NCI-H345 (cell line): ENCODE measurements at places on chromosomes 12 and 14.

DNA sequence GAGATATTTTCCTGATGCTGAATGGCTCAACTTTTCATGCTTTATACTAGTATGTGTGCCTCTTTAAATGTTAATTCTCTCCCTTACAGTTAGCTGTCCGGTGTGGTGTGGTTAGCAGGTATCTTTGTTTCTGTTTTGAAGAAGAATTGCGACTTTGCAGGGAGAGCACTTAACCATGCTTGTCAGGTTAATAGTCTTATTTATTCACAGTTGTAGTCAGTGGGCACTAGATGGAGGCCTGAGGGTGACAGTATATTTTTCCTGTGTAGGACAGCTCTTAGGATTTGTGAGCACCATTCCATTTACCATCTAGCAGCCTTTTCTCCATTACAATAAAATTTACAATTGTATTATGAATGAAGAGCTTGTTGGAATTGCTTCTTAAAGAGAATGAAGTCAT is 34.9 kb downstream of the PDE3A start:
- no peak for DNase-seq

GRCh38 chr12:122858591-122859302 is 23.5 kb downstream of the HIP1R start:
- no peak for DNase-seq

DNA sequence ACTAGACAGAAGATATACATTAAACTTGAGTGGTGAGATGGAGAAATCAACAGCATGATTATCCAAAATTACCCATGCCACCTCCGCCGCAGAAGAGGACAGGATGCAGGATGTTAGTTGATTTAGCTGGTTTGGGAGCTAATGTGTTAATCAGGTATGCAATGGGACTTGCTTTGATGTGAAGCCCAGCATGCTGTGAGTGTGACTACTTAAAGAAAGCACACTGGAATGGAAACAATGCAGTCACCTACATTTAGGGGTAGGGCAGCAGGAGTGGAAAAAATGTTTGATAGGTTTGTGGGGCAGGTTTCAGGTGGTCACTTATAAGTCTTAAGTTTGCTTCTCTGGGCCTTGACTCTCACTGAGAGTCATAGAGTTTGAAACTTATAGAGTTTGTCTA is 170.0 kb upstream of the DAAM1 start:
- no peak for DNase-seq

GRCh38 chr14:92703516-92703915 is 44.9 kb downstream of the LGMN start:
- no peak for DNase-seq

GRCh38 chr12:59059088-59059935 is 139.0 kb upstream of the LRIG3 start:
- DNase-seq, result no peak

GRCh38 chr14:38186216-38186615 is 21.5 kb upstream of the SSTR1 start:
- DNase-seq, result no peak

DNA sequence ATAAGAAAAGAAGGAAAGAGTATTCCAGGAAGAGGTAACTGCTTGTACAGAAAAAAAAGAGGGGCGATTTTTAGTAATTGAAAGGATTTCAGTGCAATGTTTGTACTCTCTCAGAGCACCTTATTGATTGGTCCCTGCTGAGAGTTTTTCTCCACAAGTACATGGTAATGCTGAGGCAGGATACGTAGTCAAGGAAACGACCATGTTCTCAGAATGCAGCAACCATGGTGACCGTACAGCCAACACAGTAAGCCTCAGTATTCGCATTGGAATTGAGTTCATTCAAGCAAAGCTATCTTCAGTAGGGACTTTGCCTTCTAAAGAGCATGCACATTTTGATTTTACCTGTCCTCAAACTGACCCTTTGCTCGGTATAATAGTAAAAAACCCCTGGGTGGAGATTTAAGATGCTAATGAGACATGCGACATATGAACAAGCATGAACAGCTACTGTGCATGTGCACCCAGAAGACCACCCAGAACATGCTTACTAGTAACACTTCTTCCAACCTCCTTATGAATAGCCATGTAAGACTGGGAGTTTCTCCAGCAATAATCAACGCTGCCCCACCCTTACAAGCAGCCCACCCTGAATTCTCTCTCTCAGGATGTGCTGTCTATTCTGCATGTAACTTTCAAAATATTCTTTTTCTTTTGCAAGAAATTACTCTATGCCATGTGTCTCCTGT is 6.2 kb upstream of the SLC41A2 start:
- DNase-seq, result peak; percentile 68

GRCh38 chr12:131616043-131616700 is 94.7 kb upstream of the SFSWAP start:
- no peak for DNase-seq

DNA sequence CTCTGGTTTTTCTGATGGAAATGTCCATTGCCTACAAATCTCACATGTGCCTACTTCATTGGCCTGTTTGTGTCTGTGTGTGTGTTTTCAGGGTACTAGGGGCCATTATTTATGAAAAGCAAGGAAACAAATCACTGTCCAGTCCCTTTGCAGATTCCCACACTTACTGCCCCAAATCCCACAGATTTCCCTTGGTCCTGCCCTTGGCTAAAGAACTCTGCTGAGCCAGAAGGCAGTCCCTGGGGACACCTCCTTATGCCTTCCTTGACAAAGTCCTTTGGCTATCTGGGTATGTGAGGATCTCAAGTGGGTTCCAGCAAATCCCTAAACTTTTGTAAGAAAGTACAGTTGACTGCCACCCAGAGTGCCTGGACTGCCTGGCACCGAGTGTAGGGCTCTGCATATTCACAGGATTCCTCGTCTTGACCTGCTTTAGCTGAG is 388.1 kb downstream of the BCAT1 start:
- no peak for DNase-seq

- DNase-seq, result no peak
Observed at GRCh38 chr14:22463763-22464173, 125.3 kb downstream of the DAD1 start.
